ENCODE measurements at places on chromosomes 4 and X.

- DNase-seq: no peak
Measured at GRCh38 chr4:158710814-158711213, 12.4 kb downstream of the PPID start.

DNA sequence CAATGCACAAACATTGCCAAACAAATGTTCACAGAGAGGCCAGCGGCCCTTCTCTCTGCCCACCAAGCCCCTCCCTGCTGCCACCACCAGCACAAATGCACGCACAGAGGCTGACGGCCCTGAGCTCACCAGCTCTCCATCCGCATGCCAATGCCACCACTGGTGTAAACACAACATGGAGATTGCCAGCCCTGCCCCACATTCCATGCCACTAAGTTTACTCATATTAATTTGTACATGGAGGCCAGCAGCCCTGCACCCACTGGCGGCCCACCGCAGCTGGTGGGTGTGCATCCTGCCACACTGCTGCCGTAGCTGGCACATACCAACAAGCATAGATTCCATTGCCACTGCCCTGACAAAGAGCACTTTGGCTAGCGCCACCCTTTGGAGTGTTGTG lies 124.0 kb downstream of the CYLC1 start:
- DNase-seq: no peak

- DNase-seq: no peak
Measured at GRCh38 chrX:46294234-46294633, 251.0 kb downstream of the ZNF674 start.

- DNase-seq: no peak
Measured at GRCh38 chr4:169060391-169061091, 50.5 kb upstream of the CBR4 start.

DNA sequence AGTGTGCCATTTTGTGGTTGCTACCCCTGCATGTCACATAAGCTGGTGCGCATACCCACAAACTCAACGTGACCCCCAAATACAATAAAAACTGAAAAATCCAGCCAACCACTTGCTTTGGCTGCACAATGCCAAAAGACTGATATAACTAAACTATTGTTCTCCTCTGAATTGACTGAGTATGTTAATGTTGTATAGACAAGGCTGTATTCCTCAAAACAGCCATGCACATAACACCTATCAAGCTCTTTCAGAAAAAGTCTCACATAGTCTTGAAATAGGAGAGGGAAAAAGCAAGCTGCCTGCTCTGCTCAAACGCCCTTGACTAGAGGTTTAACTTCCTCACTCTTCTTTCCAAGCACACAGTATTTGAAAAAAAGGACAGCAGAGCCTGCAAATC lies 126.4 kb upstream of the NOCT start:
- DNase-seq: no peak

GRCh38 chr4:11470438-11471045 lies 41.8 kb upstream of the HS3ST1 start:
- DNase-seq: no peak

DNA sequence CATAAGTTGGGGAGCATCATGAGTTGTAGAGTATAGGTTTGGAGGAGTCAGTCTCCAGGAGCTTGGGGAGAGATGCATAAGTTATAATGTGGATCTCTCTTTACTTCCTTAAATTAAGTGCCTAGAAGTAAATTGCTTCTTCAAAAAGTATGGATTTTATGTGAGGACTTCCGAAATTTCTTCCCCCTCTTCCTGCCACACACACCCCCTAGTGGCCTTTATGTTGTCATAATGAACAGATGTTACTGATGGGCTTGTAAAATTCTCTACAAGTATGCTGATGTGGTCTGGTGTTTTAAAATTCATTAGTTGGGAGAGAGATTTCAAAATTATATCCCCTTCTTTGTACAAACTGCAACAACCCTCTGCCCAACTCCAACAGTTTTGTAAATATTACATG lies 2.3 kb upstream of the METTL14 start:
- no peak for DNase-seq

DNA sequence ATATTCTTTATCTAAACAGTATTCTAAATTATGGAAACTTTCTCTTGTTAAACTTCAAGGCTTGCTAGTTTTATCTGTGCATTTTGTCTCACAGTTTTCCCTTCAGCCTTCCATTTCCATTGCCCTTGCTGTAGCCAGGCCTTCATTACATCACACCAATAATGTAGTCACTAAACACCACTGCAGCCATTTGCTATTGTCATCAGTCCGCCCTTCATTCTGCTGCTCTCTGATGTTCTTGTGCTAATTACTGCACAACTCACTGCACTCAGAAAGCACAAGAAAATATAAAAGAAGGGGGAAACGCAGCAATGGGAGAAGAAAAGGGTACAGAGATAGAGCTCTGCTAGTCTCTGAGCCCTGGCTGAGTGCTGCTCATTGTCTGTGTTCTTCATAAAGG lies 239.6 kb upstream of the FSTL5 start:
- no peak for DNase-seq

DNA sequence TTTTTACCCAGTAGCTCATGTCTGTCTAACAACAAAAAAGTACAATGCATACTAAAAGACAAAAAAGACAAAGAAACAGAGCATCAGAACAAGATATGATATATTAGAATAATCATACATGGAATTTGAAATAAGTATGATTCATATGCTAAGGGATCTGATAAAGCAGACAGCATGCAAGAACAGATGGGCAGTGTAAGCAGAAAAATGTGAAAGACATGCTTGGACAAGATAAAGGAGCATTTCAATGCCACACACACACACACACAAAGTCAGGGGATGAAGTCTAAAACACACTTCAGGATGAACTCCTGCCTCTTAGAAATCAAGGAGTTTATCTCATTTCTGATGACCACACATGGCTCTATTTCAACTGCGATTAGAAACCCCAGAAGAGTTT lies 649.6 kb upstream of the NDST4 start:
- DNase-seq: no peak

DNA sequence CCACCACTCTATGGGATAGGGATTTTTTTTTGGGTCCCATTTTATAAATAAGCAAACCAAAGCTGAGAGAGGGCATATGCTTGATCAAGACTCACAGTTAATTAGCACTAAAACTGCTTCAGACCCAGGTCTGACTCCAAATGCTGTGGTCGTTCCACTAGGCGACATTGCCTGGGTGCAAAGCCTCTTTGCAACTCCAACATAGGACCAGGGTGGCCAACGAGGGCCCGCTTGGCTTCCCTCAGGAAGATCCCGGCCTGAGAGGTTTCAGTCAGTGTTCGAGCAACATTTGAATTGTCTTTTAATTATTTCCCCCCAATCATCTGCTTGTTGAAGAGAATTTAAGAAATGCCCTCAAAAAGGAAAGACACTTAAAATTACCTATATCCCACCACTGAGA lies 11.2 kb downstream of the PJA1 start:
- no peak for DNase-seq

DNA sequence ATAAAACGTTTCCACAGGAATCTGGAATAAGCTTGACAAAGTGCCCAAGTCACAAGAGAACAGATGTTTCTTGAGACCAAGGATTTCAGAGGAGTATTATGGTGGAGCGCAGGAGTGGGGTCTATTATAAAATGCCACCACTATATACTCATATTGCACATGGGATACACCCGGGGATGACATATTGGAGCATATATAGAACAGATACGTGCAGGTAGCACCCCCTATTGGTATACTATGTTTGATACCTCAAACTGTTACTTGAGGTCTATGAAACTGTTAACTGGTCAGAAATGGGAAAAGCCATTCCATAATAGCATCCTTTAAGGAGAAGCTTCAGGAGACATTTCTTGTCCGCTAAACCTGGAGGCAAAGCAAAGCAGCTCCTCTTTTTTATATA lies 86.0 kb downstream of the PCYT1B start:
- no peak for DNase-seq

GRCh38 chr4:4866124-4866865 lies 6.8 kb downstream of the MSX1 start:
- no peak for DNase-seq

GRCh38 chrX:10387011-10387410 lies 230.2 kb downstream of the CLCN4 start:
- no peak for DNase-seq

GRCh38 chrX:131366407-131366806 lies 77.3 kb upstream of the IGSF1 start:
- no peak for DNase-seq

DNA sequence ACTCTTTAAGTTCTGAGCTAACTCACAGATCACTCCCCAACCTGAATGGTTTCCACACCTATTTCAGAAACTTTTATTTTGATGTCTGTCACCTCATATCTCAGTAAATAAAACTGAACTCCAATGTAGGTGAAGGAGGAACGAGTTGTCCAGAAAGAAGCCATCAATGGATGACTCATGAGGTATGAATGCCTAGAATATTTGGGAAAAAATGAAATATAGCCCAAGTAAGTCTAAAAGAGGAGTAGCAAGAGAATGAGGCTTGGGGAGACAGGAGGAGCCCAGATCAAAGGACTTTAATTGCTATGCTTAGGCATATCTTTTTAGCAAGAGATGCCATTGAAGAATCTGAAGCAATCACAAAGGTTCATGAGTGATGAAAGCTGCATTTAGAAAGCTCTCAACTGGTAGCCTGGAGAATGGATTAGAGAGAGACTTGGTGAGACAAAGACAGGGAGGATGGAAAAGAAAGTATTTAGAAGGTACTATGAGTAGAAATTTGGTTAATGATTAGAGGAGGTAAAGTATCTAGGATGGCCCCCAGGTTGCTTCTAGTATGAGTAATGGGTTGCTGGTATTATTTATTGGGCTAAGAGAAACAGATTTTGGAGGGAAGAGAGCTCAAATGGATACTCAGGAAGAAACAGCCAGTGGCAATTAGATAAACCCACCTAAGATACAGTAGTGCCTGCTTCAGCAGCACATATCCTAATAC lies 39.4 kb downstream of the NOCT start:
- DNase-seq: no peak

- DNase-seq: no peak
Measured at GRCh38 chr4:20809812-20810211, 109.6 kb downstream of the PACRGL start.

DNA sequence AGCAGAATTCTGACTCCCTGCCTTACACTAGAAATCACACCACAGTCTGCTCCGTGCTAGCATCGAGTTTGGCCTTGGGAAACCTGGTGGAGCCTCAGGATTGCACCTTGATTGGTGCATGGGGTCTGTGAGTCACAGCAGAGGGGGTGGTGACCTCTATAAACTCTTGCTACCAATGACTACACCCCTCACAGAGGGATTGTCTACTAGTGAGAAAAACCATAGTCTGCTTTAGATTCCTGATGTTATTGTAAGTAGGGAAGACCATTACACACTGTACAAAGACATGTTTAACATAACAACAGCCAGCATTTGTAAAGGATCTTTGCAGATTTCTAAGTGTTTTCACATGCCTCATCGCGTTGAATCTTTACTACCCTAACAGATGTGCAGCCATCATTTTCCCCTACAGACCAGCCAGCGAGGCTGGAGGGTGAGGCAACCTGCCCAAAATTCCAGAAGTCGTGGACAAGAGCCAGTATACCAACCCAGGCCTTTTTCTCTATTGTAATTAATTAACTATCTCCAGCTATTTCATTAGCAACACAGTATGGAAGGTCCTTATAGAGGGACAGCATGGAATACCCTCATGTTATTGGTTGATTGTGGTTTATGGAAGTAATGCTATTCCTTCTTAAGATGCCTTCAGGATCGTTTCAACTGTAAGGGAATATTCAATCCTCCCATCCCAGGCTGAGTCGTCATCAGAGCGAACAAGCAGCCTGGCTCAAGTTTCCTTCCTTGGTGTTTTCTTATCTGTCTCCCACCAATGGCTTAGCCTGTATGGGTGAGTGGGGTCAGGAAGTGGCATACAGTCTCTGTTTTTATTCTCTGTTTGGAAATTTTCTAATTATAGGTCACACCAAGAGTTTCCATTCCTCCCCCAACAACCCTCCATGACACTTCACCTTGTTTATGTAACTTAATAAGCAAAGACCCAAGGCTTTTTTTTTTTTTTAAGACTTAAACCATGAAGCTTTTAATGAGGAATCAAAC lies 55.9 kb upstream of the KDR start:
- DNase-seq: no peak

- DNase-seq: no peak
Measured at GRCh38 chrX:123169247-123169901, 14.7 kb upstream of the GRIA3 start.

GRCh38 chrX:20063716-20064351 lies 52.9 kb downstream of the MAP7D2 start:
- no peak for DNase-seq

- DNase-seq: no peak
Measured at GRCh38 chr4:74499986-74500781, 55.2 kb downstream of the AREG start.

GRCh38 chr4:108048997-108049396 lies 59.3 kb downstream of the HADH start:
- no peak for DNase-seq

DNA sequence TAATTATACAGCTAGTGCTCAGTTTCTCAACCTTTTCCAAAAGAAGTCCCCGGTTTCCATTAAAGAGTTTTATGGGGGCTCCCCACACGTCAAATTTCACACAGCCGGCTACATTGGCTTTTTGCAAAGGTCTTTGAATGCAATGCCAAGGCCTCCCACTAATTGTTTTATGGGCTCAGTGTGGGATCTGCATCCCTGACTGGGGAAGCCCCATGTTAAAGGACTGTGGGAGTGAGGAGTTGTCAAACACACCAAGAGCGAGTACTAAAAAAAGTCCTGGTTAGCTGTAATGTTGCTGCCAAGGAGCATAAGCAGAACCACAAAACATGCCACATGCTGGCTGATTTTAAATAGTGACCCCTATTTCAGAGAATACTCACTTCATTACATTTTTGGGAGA lies 162.6 kb downstream of the BMPR1B start:
- DNase-seq: no peak

Measured in stimulated activated CD4-positive, alpha-beta T cell treated with anti-CD3 and anti-CD28 coated beads, Interleukin-1b, Interleukin-23, amount 100 ng/mL, for 24 hours (primary cell).